D341Med (cell line): ENCODE measurements at places on chromosomes 11 and 22.

DNA sequence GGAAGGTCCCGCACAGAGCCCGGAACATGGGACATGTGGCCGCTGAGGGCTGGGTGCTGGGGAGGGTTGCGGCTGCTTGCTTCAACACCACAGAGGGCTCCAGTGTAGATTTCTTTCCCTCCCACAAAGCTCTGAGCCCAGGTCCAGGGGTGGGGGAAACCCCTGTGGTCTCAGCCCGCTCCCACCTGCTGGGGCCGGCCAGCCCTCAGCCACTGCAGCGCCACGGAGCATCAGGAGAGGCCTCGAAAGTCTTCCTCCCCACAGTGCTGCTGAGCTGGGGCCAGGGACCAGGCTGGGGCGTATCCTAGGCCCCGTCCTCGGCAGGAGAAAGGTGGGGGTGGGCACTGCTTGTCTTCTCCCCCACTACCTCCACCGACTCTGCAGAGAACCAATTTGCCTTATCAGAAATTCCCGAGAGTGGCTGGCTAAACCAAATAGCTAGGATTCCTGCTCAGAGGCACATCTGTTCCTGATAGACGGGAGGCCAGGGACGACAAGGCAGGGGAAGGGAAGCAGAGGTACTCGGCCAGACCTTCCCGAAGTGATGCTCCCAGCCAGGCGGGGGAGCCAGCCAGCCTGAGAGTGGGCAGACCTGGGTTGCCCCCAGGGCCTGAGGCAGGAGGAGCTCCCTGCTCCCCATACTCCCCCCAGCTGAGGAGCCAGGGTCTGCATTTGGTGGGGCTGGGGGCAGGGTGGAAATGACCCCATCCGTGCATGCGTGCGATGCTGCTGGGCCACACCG lies 18.7 kb downstream of the IGF2 start:
- no peak for DNase-seq

GRCh38 chr22:35561796-35562526 lies 21.3 kb downstream of the RASD2 start:
- DNase-seq = no peak

DNA sequence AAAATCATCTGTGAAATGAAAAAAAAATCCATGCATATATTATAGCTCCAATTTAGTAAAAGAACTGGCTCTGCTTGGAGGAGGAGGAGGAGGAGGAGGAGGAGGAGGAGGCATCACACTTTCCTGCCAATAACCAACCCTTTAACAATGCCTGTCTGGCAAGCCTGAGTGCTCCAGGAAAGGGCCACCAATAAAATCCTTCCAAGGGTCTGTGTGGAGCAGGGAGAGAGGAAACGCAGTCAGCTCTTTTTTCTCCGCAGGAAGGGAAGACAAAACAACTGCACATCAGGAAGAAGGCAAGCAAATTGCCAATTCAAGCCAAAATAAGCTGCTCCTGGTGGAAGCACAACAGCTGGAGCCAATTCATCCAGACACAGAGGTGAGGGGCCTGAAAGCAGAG lies 139.0 kb downstream of the KCNC1 start:
- DNase-seq = no peak

GRCh38 chr11:47533690-47534151 lies 19.2 kb downstream of the CELF1 start:
- no peak for DNase-seq

DNA sequence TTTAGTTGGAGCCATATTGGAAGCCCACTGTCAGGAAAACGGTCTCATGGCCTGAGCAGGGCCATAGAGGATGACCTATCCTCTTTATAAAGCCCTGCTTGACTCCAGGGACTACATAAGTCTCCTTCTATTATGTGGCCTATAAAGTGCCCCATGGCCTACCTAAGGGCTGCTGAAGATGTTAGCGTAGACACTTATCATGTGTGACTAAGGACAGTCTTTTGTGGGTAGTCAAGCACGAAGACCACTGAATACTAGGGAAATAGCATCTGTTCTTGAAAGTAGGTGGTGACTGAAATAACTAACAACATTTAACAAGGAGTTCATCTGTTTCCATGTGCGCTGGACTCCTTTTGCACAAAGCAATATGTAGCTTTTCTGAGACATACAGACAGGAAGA lies 117.1 kb downstream of the SWAP70 start:
- DNase-seq = no peak

GRCh38 chr11:83118814-83119213 lies 38.1 kb upstream of the PCF11 start:
- DNase-seq = no peak

DNA sequence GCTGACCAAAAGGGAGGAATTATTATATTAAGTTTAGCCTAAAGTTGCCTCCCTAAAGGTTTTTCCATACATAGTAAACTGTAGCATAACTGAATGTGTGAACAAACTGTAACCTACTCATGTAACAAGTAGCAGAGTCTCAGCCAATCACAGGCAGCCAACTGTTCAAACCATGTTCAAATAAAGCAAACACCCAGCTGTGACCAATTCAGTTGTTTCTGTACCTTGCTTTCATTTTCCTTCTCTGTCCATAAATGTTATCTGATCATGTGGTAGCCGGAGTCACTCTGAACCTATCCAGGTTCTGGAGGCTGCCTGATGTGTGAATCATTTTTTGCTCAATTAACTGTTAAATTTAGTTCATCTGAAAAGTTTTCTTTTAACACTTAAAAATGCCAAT lies 373.5 kb downstream of the GUCY1A2 start:
- DNase-seq = no peak

DNA sequence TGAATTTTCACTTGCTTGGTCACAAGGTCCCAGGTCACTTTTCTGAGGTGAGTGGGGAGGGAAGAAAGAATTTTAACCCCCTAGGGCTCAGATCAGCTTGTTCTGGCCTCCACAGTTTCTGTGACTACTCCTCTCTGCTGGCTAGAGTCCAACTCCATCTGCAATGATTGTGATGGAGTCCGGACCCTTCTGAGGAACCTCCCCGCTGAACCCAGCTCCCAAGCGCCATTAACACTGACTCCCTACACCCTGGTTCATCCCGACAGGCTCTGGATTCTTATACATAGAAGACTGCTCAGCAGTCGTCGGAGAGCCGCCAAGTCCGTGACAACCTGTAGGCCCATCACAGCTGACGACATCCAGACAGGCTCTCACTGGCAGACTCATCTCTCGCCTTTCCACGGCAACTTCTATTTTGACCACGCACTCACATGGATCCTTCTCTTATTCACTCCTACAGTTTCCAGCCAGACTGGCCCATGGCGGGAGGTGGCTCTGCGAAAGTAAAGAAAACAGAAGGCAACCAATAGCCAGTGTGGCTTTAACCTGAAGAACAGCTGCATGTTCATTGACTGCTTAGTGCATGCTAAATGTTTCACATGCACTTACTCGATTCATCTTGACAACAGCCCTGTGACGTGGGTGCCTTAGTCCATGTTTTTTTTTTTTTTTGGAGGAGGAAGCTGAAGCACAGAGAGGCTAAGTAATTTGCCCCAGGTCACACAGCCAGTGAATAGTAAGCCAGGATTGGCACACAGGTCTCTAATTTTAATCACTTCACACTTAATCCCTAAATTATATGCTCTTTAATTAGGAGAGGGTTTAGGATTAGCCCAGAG lies 68.0 kb upstream of the PRDM11 start:
- DNase-seq = no peak

DNA sequence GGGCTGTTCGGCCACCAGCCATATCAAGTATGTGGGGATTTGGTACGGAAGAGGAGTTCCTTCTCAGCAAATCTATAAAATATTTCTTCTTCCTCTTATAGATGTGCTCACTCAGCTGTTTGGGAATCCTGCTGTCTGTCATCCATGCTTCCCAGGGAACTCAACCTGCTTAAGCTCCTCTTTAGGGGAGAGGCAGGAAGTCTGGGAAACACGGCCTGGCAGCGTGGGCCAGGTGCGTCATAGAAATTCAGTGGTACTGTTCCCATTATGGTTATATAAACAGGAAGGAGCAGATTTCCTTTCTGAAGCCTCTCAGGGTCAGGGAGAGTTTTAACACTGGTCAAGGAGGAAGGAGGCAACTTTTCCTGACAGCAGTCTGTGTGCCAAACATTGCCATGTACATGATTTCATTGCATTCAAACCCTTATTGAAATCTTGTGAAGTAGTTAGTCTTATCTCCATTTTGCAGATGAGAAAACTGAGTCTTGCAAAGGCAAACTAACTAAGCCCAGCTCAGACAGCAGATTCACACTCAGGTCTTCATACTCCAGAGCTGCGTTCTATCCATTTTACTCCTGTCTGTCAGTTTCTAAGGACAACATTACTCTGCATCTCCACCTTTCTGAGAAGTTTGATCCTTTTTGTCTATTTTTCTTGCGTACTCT lies 35.4 kb upstream of the AMOTL1 start:
- no peak for DNase-seq

DNA sequence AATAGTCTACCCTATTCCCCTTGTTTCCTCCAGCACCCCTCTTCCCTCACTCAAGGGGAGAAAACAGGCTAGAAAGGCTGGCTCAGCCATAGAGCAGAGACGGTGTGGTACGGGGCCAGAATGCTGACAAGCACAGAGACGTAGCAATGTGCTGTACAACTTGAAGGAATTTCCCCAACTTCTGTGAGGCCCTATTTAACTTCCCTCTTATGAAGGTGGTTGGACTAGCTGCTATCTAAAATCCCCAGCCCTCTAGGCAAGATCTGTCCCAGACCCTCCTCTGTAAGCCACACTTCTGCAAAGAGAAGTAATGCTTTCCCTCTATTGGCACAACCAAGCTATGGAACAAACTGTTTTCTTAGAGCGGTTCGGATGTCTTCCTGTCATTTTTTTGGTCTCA lies 37.8 kb downstream of the PLEKHA7 start:
- DNase-seq = no peak

DNA sequence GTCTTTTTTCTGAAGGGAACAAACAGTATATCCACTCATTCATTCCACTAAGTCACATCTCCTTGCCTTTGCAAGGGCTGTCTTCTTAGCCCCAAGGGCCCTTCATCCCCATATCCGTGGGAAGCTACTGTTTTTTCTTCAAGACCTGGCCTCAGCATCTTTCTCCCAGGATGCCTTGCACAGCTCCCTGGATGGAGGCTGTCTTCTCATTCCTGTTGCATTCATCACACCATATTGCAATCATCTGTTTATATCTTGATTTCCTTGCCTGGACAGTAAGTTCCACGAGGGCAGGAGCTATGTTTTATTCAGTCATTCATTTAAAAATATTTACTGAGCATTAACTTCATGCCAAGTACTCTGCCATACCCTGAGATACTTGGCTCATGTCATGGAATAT lies 29.3 kb upstream of the NECTIN1 start:
- DNase-seq = no peak

GRCh38 chr11:85939099-85940015 lies 84.2 kb downstream of the CCDC83 start:
- DNase-seq = no peak

- no peak for DNase-seq
Observed at GRCh38 chr11:127059286-127059685, 58.7 kb upstream of the KIRREL3 start.

- no peak for DNase-seq
Observed at GRCh38 chr11:114276077-114276476, 20.1 kb upstream of the NNMT start.

DNA sequence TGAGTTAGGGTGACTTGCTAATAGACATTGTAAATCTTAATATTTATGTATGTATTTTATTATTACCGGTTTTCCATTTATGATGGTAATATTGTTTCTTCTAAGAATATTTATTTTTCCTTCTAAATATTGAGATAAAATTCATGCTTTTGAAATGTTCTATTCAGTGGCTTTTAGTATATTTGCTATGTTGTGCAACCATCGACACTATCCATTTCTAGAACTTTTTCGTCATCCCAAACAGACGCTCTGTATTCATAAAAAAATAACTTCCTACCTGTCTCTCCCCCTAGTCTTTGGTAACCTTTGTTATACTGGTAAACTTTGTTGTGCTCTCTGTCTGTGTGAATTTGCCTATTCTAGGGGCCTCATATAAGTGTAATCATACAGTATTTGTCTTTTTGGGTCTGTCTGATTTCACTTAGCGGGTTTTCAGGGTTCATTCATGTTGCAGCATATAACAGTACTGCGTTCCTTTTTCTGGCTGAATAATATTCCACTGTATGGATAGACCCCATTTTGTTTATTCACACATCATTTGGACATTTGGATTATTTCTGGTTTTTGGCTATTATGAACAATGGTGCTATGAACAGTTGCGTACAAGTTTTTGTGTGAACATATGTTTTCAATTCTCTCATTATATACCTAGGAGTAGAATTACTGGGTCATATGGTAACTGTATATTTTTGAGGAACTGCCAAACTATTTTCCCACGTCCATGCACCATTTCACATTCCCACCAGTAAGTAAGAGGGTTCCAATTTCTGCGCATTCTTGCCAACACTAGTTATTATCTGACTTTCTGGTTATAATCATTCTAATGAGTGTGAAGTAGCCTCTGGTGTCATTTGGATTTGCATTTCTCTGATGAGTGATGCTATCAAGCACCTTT lies 15.9 kb downstream of the NEAT1 start:
- no peak for DNase-seq
